ENCODE measurements at places on chromosomes 4 and X.

GRCh38 chr4:100288811-100289529 lies 98.7 kb upstream of the DDIT4L start:
- no peak for DNase-seq

DNA sequence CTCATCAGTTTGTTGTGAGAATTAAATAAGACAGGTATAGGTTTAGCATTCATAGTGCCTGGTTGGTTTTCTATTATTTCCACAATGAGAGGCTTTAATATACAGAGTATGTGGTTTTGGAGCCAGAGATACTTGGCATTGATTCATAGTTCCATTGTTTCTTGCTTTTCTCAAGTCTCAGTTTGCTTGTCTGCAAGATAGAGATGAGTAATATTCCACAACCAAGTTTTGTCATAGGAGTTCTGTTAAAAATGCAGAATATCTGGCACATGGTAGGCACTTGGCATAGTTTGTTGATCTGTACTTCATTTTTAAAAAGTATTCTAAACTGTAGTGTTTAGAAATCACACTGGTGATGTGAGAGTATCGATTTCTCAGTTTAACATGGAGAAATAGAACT lies 37.5 kb upstream of the EDA2R start:
- DNase-seq = no peak

DNA sequence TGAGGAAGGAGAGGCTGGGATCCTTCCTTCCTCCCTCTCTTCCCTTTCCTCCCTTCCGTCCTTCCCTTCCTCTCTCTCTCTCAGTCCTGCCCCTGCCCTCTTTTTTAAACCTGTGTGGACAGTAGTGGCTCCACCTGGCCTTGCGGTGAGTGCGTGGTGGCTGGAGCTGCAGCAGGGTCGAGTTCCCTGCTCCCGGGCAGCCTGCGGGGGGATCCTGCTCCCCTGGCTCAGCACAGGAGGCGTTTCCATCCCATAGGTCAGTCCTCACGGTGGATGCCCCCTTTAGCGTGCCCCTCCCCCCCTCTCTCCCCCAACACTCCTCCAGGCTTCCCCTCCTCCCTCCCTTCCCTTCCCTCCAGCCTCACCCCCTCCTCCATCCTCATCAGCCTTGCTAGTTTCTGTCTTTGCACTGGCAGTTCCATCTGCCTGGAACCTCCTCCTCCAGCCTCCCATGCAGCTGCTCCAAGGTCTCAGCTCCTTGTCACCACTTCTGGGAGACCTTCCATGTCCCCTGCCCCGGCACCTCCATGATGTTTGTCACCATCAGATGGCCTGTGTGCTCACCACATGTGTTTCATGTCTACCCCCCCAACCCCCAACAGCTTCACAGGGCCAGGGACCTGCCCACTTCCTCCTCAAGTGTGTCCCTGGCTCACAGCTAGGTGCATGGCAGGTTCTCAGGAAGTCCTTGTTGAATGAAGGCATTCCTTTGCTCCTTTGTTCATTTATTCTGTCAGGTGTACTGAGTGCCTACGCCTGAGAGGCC lies 68.4 kb downstream of the PSAPL1 start:
- DNase-seq = no peak

GRCh38 chr4:182155806-182156205 lies 87.4 kb upstream of the TENM3 start:
- DNase-seq = no peak

DNA sequence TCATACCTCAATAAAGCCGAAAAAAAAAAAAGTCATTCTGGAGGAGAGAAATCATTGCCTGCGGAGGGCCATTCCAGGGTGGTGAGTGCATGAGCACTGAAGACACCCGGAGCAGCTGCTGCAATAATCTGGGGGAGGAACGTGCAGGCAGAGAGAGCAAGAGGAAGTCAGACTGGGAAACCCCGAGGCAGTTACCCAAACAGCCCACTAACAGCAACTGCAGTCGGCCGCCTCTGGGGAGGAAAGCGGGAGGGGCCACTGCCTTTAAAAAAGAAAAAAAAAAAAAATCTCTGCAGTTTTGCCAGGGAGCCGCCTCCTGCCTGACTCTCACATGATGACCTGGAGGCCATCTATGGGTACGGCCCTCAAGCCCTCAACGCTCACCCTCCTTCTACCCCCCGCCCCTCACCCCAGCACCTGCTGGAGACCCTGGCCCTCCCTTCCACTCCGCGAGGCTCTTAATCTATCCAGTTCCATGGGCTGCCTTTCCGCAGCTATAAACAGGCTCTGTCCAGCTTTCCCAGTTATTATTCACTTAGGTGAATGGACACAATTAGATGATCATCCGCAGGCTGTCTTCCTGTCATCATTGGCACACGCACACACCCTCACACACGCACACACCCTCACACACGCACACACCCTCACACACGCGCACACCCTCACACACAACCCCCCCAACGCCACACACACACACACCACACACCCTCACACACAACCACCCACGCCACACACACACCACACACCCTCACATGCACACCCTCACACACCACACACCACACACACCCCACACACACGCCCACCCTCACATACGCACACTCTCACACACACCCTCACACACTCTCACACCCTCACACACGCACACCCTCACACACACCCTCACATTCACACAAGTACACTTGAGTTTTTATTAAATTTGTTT lies 3.4 kb upstream of the AVPR2 start:
- no peak for DNase-seq

GRCh38 chr4:85776579-85776978 lies 301.6 kb downstream of the ARHGAP24 start:
- DNase-seq = no peak

DNA sequence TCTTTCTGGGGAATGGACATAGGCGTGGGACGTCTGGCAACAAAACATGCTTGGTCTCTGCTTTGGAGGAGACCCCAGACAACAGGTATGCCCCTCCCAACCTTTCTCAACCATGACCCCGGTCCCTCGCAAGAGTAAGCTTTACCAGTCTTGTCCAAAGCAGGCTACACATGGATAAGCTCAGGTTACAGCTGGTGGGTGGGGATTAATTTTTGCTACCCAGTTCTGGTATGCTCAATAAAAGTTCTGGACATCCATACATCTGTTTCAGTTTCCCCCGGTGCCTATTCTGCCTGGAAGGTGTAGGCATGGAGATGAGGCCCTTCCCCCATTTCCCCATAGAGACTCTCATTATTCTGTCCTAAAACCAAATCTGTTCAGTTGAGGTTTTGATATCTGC lies 54.5 kb upstream of the NOCT start:
- no peak for DNase-seq

- no peak for DNase-seq
Measured at GRCh38 chrX:23656684-23657083, 10.6 kb upstream of the PRDX4 start.

- no peak for DNase-seq
Measured at GRCh38 chr4:53558065-53558801, 33.1 kb downstream of the LNX1 start.

GRCh38 chr4:5760246-5760645 lies 49.2 kb downstream of the EVC start:
- DNase-seq = no peak

DNA sequence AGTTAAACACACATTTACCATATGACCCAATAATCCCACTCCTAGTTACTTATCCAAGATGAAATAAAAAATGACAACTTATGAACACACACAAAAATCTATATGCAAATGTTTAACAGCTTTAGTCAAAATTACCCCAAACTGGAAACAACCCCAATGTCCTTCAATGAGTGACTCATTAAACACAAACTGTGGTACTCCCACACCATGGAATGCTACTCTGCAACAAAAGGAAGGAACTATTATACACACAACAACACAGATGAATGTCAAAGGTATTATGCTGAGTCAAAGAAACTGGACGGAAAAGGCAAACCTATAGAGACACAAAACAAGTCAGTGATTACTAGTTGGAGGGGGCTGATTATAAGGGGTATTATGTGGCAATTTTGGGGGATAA lies 40.5 kb downstream of the MED14 start:
- DNase-seq = no peak

GRCh38 chrX:71541210-71542022 lies 8.5 kb downstream of the OGT start:
- DNase-seq = no peak

- DNase-seq = no peak
Measured at GRCh38 chr4:108052558-108053120, 63.0 kb downstream of the HADH start.

DNA sequence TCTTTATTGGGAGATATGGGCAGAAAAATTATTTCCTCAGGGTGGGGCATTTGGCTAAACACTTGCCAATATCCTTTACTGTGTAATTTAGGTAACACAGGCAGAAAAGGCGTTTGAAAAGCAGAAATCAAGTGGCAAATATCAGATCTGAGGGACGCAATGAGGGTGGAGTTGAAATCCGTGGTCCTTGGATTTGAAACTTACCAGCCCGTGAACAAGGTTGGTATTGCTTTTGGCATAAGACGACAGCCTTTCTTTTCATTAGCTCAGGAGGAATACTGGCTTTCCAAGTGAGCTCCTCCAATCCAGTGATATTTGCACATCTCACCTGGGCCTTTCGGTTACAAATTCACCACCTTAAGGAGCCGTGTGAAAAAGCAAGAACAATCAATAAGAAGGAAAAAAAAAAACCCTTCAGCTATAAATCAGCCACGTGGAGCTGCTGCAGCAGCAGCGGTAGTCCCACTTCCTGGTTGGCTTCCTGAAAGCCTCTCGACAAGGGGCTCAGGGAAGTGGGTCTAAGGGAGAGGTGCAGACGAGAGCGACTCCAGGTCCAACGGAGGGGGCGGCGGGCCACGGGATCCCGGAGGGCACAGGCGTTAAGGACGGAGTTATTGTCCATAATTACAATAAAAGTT lies 734 bp upstream of the GALNT7 start:
- peak; percentile 62 for DNase-seq

DNA sequence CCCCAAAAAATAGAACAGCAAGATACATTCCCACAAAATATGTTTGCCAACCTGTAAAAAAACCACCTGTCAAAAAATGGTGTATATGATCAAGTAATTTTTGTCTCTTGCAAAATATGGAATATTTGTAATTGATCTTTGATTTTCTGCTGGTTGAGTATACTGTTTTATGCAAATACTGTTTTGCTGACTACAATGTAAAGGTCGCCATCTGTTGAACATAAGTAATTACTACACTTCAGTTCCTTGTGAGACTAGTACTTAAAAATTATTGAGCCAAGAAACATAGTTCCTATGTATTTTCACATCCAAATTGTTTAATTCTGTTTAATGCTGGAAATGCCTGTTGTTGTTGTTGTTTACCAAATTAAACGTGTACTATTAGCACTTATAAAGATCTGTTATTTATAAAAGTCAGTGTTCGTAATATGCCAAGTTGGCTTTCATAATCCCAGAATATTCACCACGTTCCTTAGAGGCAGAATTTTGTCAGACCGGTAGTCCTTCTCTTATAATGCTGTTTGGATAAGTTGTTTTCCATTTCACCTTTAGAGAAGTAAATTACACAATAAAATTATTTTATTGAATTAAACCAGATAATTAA lies 144.2 kb downstream of the PDLIM5 start:
- peak; percentile 52 for DNase-seq

- no peak for DNase-seq
Measured at GRCh38 chrX:122739770-122740169, 444.3 kb upstream of the GRIA3 start.

DNA sequence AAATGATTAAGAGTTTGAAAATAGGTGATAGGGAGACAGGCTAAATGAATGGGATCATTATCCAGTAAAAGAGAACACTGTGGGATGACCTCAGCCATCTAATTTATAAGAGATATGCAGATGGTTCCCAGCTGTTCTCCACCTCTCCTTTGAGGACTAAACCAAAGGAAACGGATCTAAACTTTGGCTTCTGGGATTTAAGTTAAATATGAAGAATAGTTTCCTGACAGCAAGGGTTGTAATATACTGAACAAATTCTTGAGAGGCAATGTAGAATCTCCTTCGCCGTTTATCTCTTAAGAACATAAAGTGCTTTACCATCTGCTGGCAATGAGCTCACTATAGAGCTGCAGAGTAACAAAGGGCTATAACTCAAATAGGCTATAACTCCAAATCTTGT lies 35.4 kb upstream of the HPGDS start:
- no peak for DNase-seq

- DNase-seq = no peak
Measured at GRCh38 chrX:50905334-50905733, 5.2 kb upstream of the BMP15 start.

- DNase-seq = no peak
Measured at GRCh38 chr4:119246177-119246733, 33.7 kb downstream of the USP53 start.

GRCh38 chr4:89514811-89515210 lies 207.2 kb upstream of the GPRIN3 start:
- DNase-seq = no peak

DNA sequence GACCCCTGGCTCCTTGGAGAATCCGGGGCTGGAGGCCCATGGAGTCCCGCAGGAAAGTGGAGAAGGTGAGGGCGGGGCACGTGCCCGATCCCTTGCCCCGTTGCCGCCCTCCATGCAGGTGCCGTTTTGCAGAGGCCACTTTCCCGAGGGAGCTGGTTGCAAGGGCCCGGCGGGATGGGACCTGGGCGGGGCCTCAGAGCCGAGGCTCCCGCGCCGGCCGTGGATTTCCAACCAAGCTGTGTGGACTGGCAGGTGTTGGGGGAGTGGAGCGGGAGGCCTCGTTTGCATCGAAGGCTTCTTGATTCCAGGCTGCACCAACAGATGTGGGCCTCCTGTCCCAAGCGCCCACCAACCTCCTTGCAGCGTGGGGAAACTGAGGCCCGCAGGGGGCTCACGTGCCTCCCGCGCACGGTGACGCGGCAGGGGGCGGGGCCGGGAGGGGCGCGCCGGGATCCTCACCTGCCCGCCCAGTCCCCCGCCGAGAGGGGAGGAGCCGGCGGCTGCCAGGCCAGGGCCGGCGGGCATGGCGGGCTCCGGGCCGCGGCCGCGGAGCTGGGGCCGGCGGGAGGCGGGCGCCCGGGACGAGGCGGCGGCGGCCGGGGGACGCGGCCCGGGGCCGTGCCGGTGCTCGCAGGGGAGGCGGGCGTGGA lies 24.9 kb downstream of the SH3BP2 start:
- peak; percentile 60 for DNase-seq

- no peak for DNase-seq
Measured at GRCh38 chr4:149136951-149137620, 678.6 kb downstream of the IQCM start.

- no peak for DNase-seq
Measured at GRCh38 chr4:1505511-1506460, 99.5 kb upstream of the NKX1-1 start.

GRCh38 chr4:83012200-83012686 lies 1.6 kb upstream of the LIN54 start:
- DNase-seq = no peak
